Activated naive CD8-positive, alpha-beta T cell treated with anti-CD3 and anti-CD28 coated beads for 36 hours (primary cell): ENCODE measurements at places on chromosomes 3 and 15.
A peak's percentile ranks its signal among the peaks of the same experiment; 100 is the strongest.

DNA sequence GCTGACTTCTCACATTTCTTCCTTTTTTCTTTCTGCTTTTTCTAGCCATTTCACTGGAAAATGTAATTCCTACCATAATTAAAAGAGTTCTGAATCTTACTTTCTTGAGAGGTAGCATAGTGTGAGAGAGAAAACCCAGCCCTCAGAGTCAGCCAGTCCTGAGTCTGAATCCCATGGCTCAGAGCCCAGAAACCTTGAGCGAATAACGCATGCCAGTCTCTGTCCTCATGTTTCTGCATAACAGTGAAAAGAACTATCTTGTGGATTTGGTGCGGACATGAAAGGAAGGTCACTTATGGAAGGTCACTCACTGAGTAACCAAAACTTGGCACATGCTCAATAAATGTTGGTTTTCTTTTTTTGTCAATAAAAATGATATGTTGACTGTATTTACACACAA lies 29.3 kb upstream of the SLCO3A1 start:
- DNase-seq = no peak

GRCh38 chr3:39432342-39432741 lies 25.8 kb downstream of the RPSA start:
- no peak for DNase-seq

DNA sequence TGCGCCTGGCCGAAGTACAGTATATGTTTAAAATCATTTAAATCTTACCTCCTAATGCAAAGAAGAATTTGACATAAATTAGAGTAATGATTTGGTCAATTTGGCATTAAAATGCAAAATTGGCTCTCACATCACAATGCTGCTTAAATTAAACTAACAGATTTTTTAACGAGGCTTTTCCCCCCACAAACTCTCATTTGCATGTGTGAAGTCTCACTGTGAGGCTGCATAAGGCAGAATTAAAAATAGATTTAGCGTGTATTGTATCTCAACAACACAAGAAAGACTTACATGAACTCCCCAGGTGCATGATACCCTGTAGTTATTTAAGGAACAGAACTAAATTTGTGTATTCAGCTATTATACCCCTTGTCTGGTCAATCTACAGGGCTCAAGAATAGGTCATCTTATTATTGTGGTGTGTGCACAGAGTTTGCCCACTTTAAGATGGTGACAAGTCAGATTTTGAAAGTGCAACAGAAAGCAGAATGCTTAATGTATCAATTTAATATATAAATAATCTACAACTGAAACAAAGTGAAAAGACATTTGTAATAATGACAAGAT lies 897.9 kb downstream of the EPHA3 start:
- DNase-seq = no peak

GRCh38 chr15:70264014-70264582 lies 166.4 kb upstream of the TLE3 start:
- no peak for DNase-seq

- no peak for DNase-seq
Measured at GRCh38 chr3:98513091-98513511, 9.6 kb downstream of the CLDND1 start.

DNA sequence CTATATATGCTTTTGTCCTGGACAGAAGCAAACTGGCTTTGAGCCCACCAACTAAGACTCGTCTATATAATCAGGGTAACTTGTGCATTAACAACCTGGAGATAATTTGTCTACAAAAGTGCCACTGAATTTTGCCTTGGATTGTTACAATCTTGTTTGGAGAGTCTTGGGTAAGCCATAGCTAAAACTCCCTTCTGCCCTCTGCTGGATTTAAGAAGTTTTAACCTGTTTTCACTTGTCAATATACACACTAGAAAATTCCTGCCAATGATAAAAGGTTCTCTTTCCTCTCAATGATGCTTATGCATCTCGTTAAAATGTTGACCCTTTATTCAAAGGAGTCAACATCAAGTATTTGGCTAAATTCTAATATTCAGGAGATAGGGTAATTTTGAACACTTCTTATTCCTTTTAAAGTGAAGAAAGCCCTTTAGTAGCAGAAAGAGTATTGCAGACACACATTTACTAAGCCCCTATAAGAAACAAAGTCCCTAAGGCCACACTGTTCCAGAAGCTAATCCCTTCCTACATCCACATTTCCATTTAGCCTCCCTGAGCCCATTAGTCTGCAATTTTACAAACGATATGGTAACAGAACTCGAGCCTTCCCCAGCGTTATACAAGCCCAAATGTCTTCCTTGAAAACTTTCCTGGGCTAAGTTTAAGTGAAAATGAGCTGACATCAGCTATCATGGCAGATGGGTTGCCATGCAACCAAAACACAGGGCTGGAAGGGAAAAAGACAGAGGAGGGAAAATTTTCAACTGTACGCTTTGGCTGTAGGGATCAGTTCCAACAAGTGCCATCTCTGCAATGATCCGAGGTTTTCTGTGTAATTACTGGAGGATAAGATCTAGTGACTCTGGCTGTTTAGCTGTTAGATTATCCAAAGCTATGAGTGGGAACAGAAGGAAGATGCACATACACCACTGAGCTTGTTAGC lies 75.9 kb upstream of the FGF12 start:
- no peak for DNase-seq

- no peak for DNase-seq
Measured at GRCh38 chr3:2822611-2823010, 287.6 kb downstream of the IL5RA start.

GRCh38 chr3:49704629-49705028 lies 14.9 kb downstream of the AMIGO3 start:
- DNase-seq = no peak

- no peak for DNase-seq
Measured at GRCh38 chr3:128559486-128560225, 66.7 kb upstream of the GATA2 start.

DNA sequence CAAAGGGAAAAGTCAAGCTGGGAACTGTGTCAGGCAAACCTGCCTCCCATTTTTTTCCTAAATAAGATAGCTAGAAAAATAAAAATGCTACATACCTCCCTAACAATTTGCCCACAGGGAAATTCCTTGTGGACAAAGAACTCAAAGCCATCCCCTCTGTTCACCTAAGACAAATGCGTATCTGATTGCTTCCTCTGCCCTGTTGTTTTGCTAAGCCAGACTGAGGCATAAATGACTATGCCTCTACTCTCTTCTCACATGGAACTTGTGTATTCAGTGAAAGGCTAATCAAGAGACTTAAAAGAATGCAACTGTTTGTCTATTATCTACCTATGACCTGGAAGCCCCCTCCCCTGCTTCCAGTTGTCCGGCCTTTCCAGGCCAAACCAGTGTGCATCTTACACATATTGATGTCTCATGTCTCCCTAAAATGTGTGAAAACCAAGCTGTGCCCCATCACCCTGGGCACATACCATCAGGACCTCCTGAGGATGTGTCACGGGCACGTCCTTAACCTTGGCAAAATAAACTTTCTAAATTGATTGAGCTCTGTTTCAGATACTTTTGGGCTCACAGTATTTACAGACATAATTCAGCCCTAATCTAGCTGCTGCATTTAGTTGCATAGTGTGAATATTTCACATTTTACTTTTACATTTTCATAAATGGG lies 15.8 kb downstream of the CHD2 start:
- DNase-seq = no peak

- peak; percentile 11 for DNase-seq
Measured at GRCh38 chr3:45057557-45057956, 31.5 kb downstream of the CLEC3B start.

DNA sequence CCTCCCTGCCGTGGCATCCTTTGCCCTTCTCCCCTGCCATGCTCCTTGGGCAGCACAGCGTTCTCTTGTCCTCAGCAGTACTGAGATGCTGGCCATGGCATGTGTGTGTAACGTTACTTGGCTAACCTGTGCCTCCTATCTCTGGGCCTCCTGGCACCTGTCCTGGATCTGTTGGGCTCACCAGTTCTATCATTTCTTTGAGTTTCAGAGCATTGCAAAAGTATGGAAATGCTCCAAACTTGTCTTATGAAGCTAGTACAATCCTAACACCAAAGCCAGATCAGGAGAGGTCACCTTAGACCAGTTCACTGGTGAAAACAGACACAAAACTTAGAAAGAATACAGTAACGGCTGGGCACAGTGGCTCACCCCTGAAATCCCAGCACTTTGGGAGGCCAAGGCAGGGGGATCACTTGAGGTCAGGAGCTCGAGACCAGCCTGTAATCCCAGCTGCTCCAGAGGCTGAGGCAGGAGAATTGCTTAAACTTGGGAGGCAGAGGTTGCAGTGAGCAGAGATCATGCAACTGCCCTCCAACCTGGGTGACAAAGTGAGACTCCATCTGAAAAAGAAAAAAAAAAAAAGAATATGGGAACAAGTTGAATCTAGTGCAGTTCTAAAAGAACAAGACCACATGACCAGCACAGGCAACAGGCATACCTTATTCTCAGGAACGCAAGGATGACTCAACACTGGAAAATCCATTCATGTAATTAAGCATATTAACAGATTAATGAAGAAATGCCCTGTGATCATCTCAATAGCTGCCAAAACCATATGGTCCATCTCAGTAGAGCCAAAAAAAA lies 62.4 kb upstream of the TRPM1 start:
- DNase-seq = no peak

DNA sequence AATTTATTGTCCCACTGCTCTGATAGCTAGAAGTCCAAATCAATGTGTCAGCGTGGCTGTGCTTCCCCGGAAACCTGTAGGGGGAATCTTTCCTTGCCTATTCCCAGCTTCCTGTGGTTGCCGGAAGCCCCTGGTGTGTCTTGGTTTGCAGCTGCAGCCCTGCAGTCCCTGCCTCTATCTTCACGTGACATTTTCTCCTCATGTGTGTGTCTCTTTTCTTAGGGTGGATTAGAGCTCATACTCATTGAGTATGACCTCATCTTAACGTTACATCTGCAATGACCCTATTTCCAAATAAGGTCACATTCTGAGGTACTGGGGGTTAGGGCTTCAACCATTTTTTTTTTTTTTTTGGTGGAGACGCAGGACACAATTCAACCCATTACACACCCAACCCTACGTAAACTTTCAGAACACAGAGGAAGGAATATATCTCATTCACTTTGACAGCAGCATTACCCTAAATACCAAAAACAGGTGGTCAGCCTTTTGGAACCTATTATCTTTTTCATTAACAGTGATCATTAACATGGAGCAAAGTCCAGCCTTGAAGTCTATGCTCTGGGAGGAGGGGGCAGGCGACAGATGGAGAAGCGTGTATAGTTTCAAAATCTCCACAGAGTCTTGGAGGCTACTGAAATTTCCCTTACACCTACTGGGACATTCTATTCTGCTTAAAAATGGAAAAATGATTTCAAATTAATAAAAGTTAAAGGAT lies 88.6 kb downstream of the RYK start:
- DNase-seq = no peak

- DNase-seq = no peak
Measured at GRCh38 chr3:141401095-141401494, 32.8 kb downstream of the ZBTB38 start.

- DNase-seq = no peak
Measured at GRCh38 chr15:73763931-73764330, 10.8 kb upstream of the INSYN1 start.

DNA sequence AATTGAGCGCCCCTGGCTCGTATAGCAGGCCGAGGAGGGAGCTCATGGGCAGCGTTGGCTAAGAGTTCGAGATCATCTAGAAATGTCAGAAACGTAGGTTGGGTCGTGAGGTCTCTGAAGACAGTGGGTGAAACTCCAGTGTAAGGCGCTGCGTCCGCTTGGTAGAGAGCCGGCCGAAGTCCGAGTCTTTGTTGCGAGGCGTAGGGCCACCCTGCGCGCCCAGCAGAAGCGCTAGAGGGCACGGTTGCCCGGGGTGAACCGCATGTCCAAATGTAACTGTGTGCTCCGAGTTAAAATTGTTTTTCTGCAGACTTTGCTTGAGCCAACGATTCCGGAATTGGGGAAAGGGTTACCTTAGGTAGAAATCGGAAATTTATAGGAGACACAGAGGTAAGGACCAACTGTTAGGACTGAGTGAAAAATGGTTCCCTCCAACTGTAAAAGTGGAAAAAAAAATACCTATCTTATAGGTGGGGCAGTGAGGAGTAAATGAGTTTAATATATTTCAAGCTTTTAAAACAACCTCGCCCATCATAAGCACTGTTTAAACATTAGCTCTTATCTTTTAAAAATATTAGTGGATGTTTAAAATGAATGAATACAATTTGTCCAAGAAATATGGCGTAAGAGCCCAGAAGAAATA lies 993 bp upstream of the SIAH2 start:
- peak; percentile 49 for DNase-seq

DNA sequence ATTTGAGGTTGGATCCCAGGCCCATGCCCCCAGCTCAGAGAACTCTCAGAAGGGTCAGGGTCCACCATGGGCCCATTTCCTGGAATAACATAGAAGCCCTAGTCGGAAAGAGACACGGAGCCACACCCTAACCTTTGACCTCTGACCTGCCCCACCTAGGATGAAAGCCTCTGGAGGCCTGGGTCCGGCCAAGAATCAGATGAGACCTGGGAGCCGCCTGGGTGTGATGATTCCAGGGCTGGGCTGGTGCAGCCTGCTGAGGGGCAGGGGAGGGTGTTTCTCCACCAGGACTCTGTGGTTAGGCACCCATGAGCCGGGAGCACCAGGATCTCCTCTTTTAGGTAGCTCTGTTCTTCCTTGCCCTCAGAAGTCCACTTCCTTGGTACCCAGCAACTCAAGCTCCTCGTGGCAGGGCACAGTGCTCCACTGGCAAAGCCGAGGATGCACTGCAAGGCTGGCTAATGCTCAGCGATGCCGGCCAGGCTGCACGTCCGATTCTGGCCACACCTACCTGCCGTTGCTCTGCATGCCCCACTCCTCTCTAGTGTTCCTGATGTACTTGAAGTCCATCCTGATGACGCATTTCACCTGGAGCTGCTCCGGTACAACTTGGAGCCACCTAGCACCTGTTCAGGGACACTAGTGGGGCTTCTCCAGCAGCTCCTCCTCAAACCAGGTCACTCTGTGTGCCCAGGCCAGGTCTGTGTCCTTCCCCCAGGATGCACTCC lies 57.4 kb downstream of the ZNF445 start:
- no peak for DNase-seq
